Brain (organoid and tissue), 16 donors: ENCODE measurements at places on chromosomes 3 and 15. TPM values are rescaled to one million over a fixed set of nuclear protein-coding genes. Genes with fewer than 3 reads are reported as not detected.
A peak's percentile ranks its signal among the peaks of the same experiment; 100 is the strongest.

DNA sequence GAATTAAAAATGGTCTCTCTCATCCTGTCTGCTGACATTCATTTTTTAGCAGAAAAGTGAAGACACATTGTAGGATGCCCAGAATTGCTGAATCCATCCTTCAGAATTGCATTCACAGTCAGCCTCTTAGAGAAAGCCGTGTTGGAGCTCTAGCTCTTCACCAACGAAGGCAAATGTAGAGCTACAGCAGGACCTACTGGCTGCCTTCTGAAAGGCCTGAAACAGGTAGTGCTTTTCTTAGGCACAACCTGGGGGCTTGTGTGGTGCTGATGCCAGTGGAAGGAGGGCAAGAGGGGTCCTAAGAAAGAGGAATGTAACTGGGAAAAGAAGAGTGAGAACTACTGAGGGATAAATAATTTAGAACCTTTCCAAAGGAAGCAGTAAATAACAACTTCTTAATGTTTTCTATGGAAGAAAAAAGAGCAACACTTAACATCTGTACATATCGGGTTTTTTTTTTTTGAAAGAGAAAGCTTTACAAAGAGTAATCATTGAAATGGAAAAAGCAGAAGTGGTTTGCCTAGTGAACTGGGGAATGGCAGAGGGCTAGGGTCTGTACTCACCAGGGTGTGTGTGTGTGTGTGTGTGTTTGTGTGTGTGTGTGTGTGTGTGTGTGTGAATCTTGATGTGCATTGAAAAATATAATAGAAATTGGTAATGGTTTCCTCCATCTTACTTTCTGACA is 297.8 kb downstream of the SATB1 start:
- peak; percentile 31 for DNase-seq

The WDR93 gene
- polyA plus RNA-seq = 0.32 TPM

The GOLGA8T gene
- polyA plus RNA-seq = not detected

The IL17RC gene
- polyA plus RNA-seq = 22.7 TPM

- no peak for DNase-seq
These were observed 301.2 kb upstream of the CDIN1 start for GRCh38 chr15:36278219-36278618.
